H7 (cell line): ENCODE measurements at places on chromosomes 7 and 10. TPM values are rescaled to one million over a fixed set of nuclear protein-coding genes. Genes with fewer than 3 reads are reported as not detected.

- DNase-seq, result no peak
Observed at GRCh38 chr10:29648983-29649268, 14.2 kb upstream of the SVIL start.

GRCh38 chr10:533186-533585 is 156.3 kb downstream of the DIP2C start:
- DNase-seq, result no peak

DNA sequence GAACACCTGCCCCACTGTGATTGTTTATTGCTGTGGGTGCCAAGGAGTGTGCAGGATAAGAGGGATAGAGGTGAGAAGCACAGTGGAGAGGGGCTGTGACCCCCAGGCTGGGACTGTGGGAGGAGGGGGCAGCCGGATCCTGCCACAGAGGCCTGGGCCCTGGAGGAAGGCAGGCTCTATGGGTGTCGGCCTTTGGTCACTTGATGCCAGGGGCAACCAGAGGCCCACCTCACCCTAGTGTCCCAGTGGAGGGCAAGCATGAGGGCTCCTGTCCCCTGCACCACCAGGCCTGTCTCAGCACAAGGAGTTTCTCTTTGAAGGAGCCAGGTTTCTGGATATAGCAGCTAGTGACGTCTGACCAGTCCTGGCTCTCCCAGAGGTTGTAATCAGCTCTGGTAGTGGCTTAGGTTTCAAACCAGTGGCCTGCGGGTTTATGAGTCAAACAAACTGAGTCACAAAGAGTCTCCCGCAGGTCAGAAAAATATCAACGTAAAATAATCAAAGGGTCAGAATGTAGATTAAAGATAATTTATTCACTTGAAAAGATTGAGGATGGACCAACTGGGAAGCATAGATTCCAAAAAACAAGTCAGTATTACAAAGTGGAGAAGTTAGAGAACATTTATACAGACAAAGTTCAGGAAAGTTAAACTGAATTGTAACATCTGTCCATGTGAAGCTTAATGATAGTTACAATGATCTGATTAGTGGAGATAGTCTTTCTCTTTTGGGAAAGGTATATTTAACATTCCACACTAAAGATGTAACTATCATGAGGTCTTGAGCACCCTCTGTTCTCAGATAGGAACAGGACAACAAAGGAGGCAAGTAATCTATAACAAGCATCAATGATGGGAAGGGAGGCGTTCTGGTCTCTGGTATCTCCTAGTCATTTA is 37.2 kb upstream of the ZNF488 start:
- DNase-seq, result no peak

GRCh38 chr10:85921789-85922188 is 444.8 kb downstream of the GRID1 start:
- DNase-seq, result no peak

DNA sequence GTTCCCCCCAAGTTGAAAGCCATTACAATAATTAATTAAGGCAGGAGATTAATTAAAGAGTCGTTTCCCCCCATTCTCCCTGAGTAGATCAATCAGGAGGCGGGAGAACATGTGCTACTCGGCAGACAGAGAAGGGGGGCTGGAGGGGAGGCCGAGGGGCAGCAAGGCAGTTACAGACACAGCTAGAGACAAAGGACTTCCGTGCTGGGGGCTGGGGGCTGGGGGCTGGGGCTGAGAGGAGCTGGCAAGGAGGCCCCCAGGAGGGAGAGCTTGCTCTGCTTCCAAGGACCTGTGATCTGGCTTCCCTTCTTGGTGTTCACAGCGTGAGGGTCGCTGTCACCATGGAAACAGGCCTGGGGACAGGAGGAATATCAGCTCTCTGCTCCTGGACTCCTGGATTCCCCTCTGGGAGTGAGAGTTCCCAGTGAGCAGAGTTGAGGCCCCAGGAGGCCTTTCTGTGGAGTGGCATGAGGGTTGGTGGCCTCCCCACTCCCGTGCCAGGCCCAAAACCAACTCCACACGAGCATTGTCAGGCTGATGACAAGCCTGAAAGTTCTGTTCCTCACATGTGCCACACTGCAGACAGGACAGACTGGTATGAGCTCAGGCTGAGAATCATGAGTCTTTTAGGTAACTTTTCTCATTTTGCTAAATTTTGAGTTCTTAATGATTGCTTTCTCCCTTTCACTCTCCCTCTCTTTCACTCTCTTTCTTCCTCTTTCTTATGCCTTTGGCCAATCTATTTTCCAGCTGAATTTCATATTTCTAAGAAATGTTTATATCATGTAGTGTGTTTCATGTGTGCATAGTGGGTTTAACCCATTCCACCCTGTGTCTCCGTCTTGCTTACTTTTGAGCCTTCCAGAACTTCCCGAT is 16.4 kb downstream of the FAM241B start:
- peak; percentile 74 for DNase-seq

GRCh38 chr7:92221766-92222165 is 23.9 kb downstream of the KRIT1 start:
- DNase-seq, result no peak

DNA sequence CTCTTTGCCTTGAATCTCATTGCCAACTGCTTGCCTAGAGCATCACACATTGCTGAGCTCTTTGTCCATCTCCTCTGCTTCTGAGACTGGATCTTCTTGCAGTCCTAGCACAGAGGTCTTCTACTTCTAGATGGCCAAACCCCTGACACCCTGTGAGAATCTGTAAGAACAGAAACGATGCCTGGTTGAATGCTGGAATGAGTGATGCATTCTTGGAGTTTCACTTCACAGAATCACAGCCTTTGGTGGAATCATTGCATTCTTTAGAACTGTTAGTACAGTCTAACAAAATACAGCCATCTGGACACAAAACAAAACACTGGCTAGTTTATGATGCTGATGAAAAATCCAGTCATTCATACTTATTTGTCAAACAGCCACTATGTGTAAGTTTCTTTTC is 141.7 kb upstream of the ITGB1 start:
- DNase-seq, result no peak

The NUTM2E gene
- 0.10 and 0.15 TPM in 2 replicates for total RNA-seq

The OPN4 gene
- not detected in 2 replicates for total RNA-seq

- DNase-seq, result no peak
Observed at GRCh38 chr10:67936416-67936815, 52.0 kb downstream of the SIRT1 start.

The WEE2 gene
- 0.76 TPM in 1 of 2 replicates, not detected in the other for total RNA-seq

The PTPRE gene
- 0.04 and 0.69 TPM in 2 replicates for total RNA-seq

The TRA2A gene
- 23.2 and 24.9 TPM in 2 replicates for total RNA-seq

- no peak for DNase-seq
Observed at GRCh38 chr10:122234416-122234815, 36.7 kb upstream of the BTBD16 start.

The CELF2 gene
- 6.4 and 8.5 TPM in 2 replicates for total RNA-seq

The GIMAP8 gene
- total RNA-seq, result not detected in 2 replicates

- DNase-seq, result no peak
Observed at GRCh38 chr7:84136809-84137208, 57.8 kb downstream of the SEMA3A start.

GRCh38 chr7:12851841-12852240 is 164.4 kb downstream of the ARL4A start:
- no peak for DNase-seq

GRCh38 chr10:44511166-44511565 is 126.3 kb upstream of the CXCL12 start:
- DNase-seq, result no peak

GRCh38 chr7:17362439-17363105 is 64.1 kb downstream of the AHR start:
- DNase-seq, result no peak

DNA sequence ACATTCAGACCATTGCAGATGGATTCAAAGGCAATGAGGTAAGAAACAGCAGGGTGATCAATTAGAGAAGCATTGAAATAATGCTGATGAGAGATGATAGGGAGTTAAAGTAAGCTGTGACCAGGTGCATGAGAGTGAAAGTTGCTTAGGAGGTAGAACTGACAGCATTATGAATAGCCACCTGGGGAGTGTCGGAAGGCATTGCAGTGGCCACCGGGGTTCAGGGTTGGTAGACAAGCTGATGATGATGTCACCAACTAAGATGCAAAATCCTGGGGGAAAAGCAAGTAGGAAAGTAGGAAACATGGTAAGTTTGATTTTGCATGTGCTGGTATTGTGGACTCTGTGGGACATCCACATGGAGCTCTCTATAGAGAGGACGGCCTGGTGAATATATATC is 211.9 kb upstream of the ETV1 start:
- no peak for DNase-seq

The LBX1 gene
- total RNA-seq, result not detected in 2 replicates

DNA sequence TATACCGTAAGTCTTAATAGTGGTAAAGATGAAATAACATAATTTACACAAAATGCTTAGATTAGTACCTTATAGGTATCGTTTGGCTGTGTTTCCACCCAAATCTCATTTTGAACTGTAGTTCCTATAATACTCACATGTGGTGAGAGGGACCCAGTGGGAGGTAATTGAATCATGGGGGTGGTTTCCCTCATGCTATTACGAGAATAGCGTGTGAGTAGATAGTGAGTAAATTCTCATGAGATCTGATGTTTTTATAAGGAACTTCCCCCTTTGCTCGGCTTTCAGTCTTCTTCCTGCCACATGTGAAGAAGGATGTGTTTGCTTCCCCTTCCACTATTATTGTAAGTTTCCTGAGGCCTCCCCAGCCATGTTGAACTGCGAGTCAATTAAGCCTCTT is 426.3 kb upstream of the POT1 start:
- no peak for DNase-seq

The TNRC18 gene
- 44.3 and 61.9 TPM in 2 replicates for total RNA-seq

The ARHGEF35 gene
- total RNA-seq, result 1.4 and 1.6 TPM in 2 replicates

- DNase-seq, result no peak
Observed at GRCh38 chr7:92813390-92814024, 22.9 kb downstream of the CDK6 start.

- no peak for DNase-seq
Observed at GRCh38 chr7:55104712-55105433, 86.1 kb downstream of the EGFR start.

DNA sequence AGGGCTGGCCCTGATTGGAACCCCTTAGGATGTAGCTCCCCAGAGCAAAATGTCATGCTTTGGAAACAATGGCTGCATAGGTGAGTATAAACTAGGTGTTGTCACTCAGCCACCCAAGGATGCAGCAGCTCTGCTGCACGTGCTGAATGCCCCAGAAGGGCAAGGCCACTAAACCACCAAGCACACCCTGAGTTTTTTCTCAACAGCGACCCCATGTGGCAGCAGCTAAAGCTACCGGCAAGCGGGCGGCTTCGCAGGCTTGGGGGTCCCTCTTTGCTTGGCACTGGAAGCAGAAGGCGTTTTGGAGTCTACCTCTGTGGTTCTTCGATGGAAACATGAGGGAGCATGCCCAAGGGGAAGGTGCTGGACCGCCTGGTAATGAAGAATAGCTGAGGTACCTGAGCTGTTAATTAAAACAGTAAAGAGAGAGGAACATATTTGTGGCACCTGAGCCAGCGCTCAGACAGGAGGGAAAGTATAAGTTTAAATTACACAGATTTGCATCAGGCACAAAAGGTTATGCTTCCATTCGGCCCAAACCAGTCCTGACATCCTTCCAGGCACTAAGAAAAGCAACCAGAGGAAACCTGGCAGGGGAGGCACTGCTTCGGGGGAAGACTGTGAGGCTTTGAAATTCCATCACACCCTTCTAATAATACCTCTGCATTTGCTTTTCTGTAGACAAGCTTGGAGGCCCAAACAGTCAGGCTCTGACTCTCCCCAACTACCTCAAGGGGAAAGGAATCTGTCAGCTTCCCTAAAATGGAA is 152.1 kb downstream of the GFRA1 start:
- DNase-seq, result peak; percentile 84

- no peak for DNase-seq
Observed at GRCh38 chr7:70142247-70142932, 544.1 kb downstream of the AUTS2 start.

The PCBD1 gene
- 41.1 and 51.1 TPM in 2 replicates for total RNA-seq

- DNase-seq, result no peak
Observed at GRCh38 chr7:142257958-142258357, at the start of gene PRSS58. TSS of gene PRSS58 (minus strand) at chr7:142258058. CDS start at chr7:142257707, 351 bp downstream.

GRCh38 chr7:157690833-157691585 is 354.2 kb downstream of the DNAJB6 start:
- DNase-seq, result peak; percentile 97

- no peak for DNase-seq
Observed at GRCh38 chr7:28036696-28037095, 143.9 kb downstream of the JAZF1 start.

The CASTOR2 gene
- 22.3 and 28.5 TPM in 2 replicates for total RNA-seq
